NCI-H526 treated with DMSO at 0.1 percent for 48 hours (cell line): ENCODE measurements at places on chromosomes 1 and 21.

- no peak for DNase-seq
These were observed 5.1 kb upstream of the EPHB2 start for GRCh38 chr1:22705586-22705985.

GRCh38 chr1:63074321-63074720, 248.0 kb upstream of the FOXD3 start:
- no peak for DNase-seq

DNA sequence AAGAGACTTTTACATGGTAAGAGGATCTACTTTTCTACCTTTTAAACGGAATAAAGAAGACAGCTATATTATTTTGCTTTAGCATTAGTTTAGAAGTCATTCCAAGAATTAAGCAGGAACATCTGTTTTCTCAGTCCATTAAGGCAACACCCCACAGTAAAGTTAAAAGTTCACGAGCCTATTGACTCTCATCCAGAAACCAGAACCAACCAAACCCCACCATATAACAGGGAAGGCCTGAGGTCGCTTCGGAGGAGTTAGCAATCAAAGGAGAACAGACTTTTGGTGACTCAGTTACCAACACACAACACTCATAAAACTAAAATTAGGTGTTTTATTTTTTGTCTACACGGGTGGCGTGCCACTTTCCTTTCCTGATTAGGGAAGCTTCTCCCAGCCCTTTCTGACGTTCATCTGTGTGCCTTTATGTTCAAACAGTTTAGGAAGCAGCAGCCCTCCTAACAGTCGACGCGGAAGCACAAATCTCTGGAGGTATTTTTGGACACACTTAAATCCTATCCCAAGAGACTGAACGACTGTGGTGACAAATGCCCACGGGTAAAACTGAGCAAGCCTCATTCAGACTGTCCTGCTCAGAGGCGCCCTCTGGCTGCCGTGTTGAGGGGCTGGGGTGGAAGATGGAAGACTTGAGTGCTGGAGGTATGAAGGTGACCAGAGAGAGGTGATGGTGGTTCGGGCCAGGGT, 8.6 kb upstream of the PLA2G2C start:
- no peak for DNase-seq

DNA sequence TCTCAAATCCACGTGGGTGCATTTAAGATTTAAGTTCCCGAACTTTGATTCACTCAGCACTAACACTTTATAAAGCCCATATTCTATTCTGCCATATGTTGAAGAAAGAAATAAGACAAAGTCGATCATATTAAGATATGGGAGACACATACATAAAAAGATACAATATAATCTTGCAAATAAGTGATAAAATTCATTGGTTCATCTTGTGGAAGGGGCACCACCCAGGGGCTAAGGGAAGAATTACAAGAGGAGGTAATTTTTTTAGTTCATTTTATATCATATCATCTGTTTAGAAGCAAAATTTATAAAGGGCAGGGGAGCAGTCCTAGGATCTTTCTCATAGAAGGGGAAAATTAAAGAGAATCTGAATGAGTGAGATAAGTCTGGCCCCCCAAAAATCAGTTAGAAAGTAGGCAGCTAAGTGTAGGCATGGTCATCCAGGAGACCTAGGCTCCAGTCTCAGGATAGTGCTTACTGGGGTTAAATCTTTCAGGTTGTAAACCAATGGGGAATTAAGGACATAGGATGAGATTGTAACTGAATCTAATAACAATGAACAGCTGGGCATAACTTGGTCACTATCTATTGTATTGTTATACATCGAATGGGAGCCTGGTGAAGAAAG, 124.2 kb upstream of the L1TD1 start:
- no peak for DNase-seq

GRCh38 chr1:162067466-162067865, 2.0 kb upstream of the NOS1AP start:
- peak; percentile 87 for DNase-seq

DNA sequence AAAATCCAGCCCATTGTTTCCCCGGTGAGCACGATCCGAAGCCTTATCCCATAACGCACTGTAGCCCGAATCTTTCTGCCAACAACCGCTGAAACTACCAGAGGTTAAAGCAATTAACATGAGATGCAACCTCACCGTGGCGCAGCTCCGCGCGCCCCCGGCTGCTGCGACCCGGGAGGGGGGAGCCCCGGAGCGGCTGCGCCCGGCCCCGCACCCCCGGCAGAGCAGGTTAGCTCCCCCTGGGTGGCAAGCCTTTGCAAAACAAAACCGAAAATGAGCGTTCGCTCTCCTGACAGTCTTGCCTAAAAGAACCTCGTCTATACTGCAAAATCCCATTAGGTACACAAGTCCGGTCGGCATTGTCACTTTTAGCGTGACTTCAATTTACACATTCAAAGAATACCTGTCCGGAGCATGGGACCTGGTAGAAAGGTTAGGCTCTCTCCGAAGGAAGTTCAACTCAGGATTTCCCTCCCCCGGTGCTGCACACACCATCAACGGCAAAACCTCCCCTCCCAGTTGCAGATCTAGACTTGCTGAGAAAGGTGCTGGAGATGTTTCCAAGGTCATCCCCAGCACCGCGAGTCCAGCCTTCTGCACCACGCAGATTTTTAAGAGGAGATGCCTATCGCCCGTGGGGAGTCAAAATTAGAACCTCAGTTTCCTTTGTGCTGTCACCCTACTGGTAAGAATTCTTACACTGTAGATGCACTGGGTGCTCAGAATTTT, 107.5 kb downstream of the ZNF281 start:
- DNase-seq, result peak; percentile 11

- DNase-seq, result no peak
These were observed 60.7 kb upstream of the COG2 start for GRCh38 chr1:230581446-230582079.

GRCh38 chr1:216205176-216205575, 218.1 kb downstream of the USH2A start:
- no peak for DNase-seq

DNA sequence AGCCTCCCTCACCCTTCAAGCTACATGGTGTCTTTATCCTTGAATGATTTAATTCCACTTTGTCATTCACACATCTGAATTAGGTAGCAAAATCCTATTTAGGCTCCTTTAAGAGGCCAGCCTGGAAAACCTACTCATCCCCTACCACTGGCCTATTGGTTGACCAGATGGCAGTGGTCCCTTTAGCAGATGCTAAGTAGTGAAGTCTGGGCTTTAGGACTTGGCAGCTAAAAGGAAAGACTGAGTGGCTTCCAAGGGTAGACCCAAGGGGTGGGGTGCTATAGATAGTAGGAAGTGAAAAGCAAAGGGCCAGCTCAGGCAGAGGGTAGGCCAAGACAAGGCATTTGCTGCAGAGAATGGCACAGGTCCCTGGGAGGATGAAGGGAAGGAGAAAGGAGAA, 46.6 kb downstream of the KCNJ6 start:
- no peak for DNase-seq

DNA sequence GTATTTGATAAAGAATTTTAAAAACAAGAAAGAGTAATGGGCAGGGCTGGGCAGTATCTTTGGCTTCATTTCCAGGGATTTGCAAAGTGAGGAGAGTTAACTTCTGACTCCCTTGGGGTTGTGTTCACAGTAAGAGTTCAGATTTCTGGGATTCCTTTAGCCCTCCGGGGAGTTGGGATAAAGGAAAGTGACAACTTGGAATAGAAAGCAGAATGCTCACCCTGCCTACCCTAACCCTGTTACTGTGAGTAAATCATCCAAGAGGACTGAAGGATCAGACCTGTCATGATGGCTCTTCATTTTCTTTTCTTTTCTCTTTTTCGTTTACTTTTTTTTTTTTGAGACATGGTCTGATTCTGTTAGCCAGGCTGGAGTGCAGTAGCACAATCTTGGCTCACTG, 76.1 kb downstream of the CACHD1 start:
- no peak for DNase-seq

- DNase-seq, result no peak
These were observed 76.2 kb downstream of the FBXO2 start for GRCh38 chr1:11578004-11578403.

- no peak for DNase-seq
These were observed 88.8 kb downstream of the CDC14A start for GRCh38 chr1:100441146-100441545.

GRCh38 chr1:9852410-9853248, 28.9 kb upstream of the CLSTN1 start:
- DNase-seq, result no peak

- no peak for DNase-seq
These were observed 686 bp downstream of the MIIP start for GRCh38 chr1:12019858-12020509.

DNA sequence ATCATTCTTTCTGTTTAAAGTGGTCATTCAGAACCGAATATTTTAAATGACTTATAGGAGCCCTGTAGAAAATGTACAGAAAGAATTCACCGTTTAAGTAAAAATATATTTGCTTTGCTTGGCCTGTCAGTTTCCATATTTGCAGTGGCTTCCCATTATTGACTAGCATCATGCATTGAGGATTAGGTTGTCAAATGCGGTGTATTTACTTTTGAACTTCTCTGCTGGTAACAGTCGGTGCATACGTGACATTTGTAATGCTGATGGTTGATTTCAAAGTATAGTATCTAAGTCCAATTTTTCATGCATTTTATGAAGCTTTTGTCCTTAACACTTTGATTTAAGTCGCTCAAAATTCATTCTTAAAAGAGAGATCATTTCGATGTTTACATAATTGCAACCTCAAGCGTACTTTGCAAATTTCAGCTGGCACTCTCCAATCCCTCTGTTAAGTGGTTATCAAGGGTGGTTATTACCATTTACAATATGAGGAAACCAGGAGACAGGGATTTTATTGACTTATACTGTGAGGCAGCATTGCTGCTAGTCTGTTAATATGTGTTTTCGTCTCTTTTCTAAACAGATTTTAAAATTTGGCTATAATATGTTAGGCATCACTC, 201.6 kb downstream of the SDCCAG8 start:
- DNase-seq, result no peak

GRCh38 chr1:184615301-184615700, 139.4 kb downstream of the EDEM3 start:
- DNase-seq, result no peak

DNA sequence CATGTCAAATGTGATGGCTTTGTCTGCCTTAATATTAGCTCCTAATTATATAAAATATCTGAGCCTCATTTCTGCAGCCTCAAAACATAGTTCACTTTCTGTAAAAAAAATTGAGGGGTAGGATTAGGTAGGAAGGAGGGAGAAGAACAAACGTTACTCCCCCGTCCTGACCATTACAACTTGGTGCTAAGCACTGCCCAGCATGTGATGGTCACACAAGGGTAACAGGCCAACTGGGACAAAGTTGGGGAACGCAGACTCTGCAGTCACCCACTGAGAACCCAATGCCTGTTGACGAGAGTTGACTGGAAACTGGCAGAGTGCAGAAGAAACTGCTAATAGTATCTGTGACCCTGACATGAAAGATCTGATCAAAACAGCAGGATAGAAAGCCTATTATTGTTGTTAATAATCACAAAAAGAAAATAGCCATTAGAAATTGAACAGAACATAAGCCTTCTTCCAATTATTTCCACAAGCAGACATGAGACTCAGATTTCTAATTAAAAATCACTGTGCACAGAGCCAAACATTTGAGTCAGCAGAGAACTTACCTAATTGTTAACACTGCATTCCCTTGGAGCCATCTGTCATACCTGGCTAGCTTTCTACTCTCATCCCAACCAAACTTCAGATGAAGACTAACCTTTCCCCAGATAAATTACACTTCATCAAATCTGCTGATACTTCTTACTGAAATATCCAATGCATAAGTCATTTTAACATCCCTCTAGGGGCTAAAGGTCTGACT, 5.5 kb downstream of the SORT1 start:
- no peak for DNase-seq

GRCh38 chr1:99005537-99005942, 879 bp upstream of the PLPPR5 start:
- no peak for DNase-seq

GRCh38 chr1:204941421-204942338, 71.0 kb downstream of the NFASC start:
- DNase-seq, result peak; percentile 9

- no peak for DNase-seq
These were observed 303.3 kb downstream of the S1PR1 start for GRCh38 chr1:101540161-101540560.

- peak; percentile 7 for DNase-seq
These were observed 209.9 kb downstream of the FAF1 start for GRCh38 chr1:50750021-50750619.

- no peak for DNase-seq
These were observed 96.9 kb downstream of the KCNH1 start for GRCh38 chr1:211037095-211037494.

DNA sequence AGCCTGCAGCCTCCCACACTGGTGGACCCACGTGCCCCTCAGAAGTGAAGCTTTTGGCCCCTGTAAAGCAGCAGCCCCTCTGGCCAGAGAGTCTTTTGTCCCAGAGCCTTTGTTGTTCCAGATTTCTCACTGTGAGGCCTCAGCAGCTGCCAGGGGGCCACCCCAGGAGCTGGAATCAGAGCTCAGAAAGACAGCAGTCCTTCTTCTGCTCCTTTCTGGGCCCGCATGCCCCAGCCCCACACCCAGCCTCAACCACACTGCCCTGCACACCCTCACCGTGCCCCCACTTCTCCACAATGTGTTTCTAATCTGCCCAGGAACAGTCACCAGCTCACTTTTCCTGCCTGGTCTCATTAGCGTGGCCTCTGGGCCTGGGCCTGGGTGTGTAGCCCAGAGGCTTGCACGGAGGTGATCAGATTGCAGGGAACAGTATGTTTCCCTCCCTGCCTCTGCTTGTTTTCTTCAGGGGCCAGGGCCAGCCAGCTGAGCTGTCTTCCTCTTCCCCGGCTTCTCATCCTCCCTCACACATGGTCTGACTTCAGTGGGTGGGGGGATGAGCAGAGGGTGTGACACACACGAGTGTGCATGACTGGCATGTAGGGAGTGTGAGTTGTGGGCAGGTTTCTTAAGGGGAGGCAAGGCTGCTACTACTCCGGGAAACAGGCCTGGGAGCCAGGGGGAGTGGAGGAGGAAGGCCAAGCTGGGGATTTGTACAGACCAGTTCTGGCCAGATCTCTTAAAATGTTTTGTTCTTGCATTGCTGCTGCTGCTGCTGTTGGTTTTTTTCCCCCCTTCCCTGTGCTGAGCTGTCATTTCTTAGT, 82.5 kb upstream of the ZNF648 start:
- no peak for DNase-seq

DNA sequence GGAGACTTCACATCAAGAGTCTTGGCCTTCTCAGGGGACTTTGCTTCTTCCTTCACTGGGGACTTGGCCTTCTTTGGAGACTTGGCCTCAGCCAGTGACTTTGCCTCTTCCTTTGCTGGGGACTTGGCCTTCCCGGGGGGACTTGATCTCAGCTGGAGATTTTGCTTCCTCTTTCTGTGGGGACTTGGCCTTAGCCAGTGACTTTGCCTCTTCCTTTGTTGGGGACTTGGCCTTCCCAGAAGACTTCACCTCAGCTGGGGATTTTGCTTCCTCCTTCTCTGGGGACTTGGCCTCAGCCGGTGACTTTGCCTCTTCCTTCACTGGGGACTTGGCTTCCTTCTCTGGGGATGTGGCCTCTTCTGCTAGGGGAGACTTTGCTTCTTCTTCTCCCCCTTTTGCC, 13.5 kb upstream of the CD2 start:
- DNase-seq, result no peak

- DNase-seq, result no peak
These were observed 200.0 kb downstream of the GABPA start for GRCh38 chr21:25934771-25935224.

GRCh38 chr1:227901239-227901905, 46.4 kb downstream of the WNT9A start:
- no peak for DNase-seq
